Kasumi-1 (cell line): ENCODE measurements at places on chromosomes 12 and 14.

GRCh38 chr12:124524231-124524925, 43.0 kb downstream of the NCOR2 start:
- DNase-seq, result no peak

DNA sequence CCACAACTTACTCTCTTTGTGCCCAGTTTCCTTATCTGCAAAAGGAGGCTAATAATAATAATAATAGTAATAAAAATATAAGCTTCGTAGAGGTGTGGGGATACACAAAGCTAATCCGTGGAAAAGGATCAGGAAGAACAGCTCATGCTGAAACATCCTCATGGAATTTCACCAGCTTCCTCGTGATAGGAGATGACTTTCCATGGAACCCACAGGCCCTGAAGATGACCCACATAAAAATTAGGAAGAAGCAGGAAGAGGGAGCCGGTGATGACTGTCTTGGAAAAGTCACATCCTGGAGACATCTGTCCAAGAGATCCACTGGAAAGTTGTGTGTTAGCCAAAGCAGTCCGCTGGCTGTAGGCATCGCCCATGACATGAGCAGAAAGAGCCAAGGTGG, 31.9 kb upstream of the FZD10 start:
- no peak for DNase-seq

GRCh38 chr14:31605702-31606101, 44.5 kb downstream of the NUBPL start:
- DNase-seq, result no peak

- DNase-seq, result peak; percentile 8
Measured at GRCh38 chr14:25019892-25020291, 30.1 kb downstream of the STXBP6 start.

DNA sequence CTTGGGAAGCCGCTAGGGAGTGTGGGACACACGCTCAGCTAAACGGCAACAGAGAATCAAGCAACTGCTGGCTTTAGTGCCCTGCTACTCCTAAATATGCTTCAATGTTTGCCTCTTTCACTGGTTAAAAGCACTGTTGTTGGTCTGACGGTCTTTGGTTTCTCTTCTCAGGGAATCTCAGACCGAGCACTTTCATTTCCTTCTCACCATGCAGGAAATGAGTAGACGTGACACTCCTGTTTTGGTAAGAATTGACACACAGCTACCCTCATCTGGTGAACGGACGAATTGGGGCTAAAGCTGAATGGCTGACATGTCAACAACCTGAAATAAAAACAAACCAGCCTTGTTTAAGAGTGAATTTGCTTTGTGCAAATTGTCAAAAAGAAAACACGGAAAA, 57.5 kb upstream of the PIWIL1 start:
- no peak for DNase-seq

DNA sequence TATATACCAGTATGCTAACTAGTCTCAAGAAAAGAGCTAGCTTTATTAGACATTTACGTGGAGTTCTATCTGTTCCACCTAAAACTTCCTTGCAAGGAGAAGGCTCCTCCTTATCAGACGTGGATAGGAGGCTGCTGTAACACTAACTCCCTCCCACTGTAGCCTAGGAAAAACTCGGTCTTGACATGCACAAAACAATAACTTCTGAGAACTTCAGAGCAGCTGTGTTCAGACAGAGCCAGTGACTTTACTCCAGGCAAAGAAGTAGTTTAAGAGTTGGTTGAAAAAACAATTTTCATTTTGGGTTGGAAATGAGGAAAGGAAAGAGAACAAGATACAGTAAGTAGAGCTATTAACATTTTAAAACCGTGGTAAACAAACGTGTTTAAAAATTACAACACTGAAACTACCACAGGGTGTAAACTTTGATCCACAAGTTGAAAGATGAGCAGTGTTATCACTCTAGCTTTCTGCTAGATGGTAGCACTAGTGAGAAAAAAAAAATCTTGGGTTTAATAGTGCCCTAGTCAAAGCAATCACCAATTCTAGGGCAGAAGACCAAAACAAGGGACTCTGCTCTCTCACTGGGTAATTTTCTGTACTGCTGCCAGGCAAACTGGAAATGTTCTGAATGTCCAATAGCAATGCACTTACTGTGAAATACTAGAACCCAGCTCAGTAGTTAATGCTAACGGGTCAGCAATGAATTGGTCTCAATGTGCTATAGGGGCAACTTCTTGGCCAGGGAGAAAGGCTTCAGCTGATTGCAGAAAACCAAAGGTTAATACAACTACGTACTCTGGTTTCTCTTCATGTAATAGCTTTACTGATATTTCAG, 2.4 kb downstream of the ATF7 start:
- peak; percentile 43 for DNase-seq

- DNase-seq, result no peak
Measured at GRCh38 chr12:23767834-23768233, 181.6 kb downstream of the SOX5 start.

GRCh38 chr14:79009286-79009685, 839.1 kb downstream of the NRXN3 start:
- no peak for DNase-seq

DNA sequence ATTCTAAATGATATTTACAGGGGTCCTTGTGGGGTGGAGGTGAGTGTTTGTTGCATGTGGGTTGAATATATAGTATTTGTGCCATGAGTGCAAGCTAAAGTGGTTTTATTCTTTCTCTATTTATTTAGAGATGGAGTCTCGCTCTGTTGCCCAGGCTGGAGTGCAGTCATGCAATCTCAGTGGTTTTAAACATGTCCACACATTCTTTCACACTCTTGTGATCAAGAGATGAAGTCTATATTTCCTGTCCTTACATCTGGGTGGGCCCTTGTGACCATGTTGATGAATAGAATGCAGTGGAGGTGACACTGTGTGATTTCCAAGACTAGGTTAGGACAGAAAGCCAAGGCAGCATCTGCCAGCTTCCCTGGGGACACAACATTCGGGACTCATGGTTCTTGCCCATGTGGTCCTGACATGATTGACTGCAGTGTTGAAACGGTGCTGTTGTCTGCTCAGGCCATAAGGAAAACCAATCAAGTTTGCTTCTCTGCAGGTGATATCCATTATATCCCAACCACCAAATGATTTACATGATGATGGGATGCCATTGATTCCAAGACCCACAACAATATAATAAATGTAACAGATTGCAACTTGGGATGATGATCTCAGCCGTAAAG, 172.6 kb downstream of the SUDS3 start:
- no peak for DNase-seq

GRCh38 chr12:129606239-129606638, 297.6 kb downstream of the TMEM132D start:
- DNase-seq, result no peak

- DNase-seq, result no peak
Measured at GRCh38 chr12:106046947-106047346, 91.8 kb downstream of the NUAK1 start.

- DNase-seq, result no peak
Measured at GRCh38 chr12:30243426-30243825, 452.2 kb downstream of the IPO8 start.

- DNase-seq, result no peak
Measured at GRCh38 chr12:119068129-119068856, 87.0 kb downstream of the SRRM4 start.

GRCh38 chr14:24534286-24534685, 26.2 kb upstream of the CMA1 start:
- peak; percentile 51 for DNase-seq

DNA sequence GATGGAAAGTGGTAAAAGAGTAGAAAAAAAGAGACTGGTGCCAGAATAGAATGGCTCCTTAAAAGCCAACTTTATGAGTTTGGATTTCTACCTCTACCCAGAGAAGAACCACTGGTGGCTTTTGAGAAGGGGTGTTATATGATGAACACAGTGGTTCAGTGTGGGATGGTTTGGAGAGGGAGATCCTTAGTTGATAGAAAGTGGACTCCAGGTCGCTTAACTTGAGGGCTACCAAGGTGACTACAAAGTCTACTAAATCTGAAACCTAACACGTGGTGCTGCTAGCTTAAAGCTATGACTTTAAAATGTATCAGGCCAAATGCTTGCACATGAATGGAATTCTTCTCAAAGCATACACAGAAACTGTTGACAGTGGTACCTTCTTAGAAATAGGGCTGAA, 8.4 kb downstream of the SPTB start:
- DNase-seq, result no peak

DNA sequence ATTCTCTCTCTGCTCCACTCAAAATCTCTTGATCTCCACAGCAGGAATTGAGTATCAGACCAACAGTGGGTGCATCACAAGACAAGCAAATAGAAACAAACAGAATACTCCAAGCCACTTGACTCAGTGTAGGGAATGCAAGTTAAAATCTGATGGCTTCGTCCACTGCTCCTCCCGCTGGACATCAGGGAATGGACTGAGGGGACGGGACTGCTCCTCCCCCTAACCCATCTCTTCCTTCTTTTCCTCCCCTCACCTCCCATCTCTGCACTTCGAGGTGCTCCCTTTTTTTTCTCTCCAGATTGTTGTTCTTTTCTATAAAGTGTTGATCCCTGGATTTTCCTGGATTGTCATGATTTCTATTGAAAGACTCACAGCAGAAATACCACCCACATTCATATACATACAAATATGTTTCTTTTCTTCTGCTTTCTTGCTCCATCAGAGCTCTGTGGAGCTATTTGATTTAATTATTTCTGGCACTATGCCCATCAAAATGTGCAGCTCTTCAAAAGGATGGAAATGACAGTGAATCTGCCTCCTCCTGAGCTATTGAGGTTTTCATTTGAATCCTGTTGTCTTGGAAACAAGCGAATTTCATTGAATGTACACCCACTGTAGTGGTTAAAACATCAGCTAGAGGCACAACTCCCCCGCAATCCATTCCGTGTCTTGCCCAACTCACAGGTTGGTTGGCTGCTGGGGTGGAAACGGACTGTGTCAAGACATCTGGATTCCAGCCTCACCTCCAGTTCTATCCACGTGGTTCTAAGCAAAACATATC, 199.7 kb downstream of the SPTSSA start:
- DNase-seq, result no peak

DNA sequence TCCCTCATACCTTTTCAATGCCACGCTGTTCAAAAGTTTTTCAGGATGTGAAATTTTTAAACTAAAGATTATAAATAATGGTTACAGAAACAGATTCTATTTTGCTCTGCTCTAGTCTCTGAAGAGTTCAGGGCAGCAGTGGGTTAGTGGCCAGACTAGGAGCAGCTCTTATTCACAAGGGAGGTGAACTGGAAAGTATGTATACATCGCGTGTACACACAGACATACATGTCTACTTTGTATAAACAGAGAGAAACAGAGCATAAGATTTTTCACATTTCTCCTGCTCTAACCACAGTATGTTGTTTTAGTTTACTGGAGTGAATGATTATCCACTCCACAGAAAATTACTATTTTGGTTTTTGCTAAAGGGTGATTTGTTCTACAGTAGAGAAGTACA, 74.4 kb upstream of the CRY1 start:
- no peak for DNase-seq

GRCh38 chr12:104526320-104526719, 69.6 kb downstream of the CHST11 start:
- no peak for DNase-seq

GRCh38 chr12:89779090-89779489, 70.5 kb upstream of the ATP2B1 start:
- DNase-seq, result no peak

- no peak for DNase-seq
Measured at GRCh38 chr12:76202621-76203020, 118.1 kb upstream of the NAP1L1 start.

DNA sequence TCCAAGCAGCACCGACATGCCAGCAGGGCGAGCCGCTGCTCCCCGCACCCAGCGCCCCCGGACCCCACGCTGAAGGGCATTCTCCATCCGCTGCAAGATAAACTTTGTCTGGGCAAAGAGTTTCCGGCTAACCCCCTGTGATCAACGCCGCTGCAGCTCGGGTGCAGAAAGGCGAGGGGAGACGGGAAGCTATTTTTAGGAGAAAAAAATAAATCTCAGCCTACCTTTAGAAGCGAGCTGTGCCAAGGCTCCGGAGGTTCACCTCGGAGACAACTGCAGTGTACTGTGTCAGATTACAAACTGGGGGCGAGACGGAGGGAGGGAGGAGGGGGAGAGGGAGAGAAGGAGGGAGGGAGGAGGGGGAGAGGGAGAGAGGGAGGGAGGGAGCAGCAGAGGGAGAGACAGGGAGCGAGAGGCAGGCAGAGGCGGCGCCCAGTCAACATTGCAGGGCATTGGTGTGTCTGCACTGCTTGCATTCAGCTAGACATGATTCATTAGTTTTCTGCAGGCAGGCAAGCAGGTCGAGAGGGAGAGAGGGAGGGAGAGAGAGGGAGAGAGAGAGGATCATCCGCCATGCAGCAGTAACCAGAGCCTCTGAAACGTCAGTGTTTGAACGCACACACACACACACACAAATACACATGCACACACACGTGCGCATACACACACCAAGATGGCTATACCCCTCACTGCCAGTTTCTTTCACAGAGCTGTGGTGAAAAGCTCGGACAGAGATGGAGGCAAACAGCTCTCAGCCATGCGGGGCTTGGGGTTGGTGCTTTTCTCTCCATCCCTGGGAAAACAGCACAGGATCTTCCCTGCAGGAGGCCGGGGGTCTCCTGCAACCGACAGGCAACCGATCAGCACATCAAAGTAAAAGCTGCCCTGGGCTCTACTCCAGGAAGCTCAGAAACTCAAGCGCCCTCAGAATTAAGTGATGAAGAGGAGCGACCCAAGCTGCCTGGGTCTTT, at the start of gene RIMBP2:
Gene RIMBP2 (minus strand): TSS at position 302 of the 971 bp plus-strand sequence. CDS start 237,286 bp downstream, outside the sequence.
- DNase-seq, result no peak

DNA sequence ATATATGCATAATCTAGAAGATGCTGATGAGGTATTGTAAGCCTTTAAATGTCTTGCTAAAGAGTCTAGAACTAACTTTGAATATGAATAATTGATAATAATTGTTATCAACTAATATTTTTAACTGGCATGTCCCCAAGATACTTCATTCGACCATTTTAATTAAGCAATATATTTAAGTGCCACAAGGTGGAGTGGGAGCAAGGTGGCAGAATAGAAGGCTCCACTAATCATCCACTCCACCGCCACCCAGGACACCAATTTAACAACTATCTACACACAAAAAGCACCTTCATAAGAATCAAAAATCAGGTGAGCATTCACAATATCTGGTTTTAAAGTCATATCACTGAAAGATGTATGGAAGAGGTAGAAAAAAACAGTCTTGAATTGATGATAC, 409.6 kb downstream of the SEC23A start:
- no peak for DNase-seq

GRCh38 chr12:153080-153746, 60.7 kb downstream of the SLC6A12 start:
- peak; percentile 67 for DNase-seq

GRCh38 chr12:105393587-105393986, 63.1 kb downstream of the C12orf75 start:
- no peak for DNase-seq

- no peak for DNase-seq
Measured at GRCh38 chr12:127966331-127966730, 300.6 kb upstream of the TMEM132C start.

- DNase-seq, result no peak
Measured at GRCh38 chr14:77630111-77630510, 13.7 kb upstream of the SPTLC2 start.

DNA sequence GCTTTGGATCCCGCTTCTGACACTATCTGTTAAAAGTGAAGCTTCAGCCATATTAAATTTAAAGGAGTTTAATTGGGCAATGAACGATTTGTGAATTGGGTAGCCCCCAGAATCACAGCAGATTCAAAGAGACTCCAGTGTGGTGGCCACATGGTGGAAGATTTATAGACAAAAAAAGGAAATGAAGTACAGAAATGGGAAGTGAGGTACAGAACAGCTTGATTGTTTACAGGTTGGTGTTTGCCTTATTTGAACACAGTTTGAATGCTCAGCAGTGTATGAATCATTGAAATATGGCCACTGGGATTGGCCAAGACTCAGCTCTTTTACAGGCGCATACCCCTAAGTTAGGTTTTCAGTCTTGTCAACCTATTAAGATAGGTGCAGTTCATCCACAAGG, 21.9 kb downstream of the CCDC91 start:
- DNase-seq, result no peak

- DNase-seq, result no peak
Measured at GRCh38 chr14:66069036-66069435, 417.1 kb upstream of the CCDC196 start.
